ENCODE measurements at places on chromosomes 3 and 15.

DNA sequence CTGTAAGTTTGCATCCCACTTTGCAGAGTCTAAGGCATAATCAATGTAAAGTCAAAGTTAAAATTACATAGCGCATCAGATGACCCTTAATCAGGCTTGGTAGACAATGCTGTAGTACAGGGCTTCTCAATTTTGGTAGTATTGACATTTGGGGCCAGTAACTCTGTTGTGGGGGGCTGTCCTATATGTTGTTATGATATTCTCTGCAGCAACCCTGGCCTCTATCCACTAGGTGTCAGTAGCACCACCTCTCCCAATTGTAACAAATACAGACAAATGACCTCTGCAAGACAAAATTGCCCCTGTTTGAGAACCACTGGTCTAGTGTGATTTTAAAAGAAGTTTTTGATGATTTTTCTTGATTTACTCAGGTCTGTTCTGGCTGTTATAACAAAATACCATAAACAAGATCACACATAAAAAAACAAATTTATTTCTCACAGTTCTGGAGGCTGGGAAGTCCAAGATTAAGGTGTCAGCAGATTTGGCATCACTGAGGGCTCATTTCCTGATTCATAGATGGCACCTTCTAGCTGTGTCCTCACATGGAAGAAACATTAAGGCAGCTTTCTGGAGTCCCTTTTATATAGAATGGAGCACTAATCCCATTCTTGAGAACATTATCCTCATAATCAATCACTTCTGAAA, 37.6 kb upstream of the SLC9A9 start:
- DNase-seq: peak; percentile 48

- no peak for DNase-seq
These were observed 27.8 kb downstream of the MEGF11 start for GRCh38 chr15:66225656-66226274.

- DNase-seq: no peak
These were observed 614.8 kb upstream of the ZNF717 start for GRCh38 chr3:76400141-76400540.

GRCh38 chr15:34941831-34942230, 27.7 kb downstream of the AQR start:
- no peak for DNase-seq

DNA sequence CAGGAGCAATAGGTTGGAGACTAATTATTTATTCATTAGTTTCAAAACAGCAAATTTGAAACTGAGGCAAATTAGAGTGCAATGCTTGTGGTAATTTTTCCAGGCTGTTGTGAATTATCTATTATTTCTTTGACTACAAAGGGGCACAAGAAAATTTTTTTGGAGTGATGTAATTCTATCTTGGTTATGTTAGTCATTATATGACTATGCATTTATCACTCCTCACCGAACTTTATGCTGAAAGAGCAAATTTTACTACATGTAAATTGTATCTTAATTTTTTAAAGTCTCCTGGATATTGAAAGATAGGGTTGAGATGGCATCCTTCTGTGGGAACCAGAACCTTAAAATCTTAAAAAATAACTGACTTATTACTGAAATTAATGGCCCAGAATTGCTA, 320.0 kb upstream of the ROBO1 start:
- DNase-seq: no peak

DNA sequence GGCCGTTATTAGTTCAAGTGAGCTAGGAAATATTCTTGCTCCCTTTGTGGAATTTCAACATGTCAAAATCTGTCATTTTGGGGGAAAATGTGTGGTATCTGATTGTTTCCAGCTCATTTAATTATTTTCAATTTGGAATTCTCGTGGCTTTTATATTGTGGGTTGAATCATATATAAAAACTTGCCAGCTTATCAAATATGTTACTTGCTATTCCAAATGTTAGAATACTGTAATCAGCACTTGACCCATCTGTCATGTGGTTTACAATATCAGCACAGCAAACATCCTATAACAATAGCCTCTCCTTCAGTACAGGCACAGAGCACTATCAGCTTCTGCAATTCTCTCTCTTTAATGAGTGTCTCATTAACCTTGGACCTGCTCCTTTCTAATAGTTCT, 130.2 kb upstream of the FEZF2 start:
- peak; percentile 27 for DNase-seq

DNA sequence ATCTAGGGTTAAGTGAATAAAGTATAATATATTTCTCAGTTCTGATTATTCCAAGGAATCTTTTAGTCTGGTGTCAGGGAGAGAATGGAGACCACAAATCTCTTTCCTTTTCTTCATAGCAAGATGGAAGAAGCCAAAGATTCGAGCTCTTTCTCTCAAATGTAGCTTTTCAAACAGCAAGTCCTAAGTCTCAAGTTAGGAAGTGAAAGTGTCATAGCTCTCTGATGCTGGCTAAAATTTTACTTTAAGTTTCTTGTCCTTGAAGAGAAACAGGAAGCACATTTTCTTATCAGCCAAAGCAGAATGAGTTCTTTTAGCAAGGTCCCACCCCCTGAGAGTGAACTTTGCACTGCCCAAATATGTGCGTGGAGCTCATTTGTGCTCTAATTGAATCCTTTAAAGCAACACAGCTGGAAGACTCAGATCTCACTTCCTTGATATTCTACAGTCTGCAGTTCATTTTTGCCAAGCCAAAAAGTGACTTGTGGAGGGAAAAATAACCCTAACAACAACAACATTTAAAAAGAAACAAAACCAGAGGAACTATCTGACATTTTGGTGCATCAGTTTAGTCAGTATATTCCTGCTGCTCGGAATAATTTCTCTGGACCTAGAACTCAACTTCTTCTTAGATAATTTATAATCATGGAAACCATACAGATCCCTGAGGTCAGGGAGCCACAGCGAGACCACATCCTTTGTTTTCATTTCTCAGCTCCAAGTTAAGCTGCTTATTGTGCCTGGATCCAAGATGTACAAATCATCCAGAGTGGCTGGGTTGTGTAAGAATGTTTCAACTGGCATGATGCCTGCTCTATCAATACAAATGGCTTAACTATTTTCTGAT, 238.7 kb upstream of the P2RY1 start:
- DNase-seq: no peak

GRCh38 chr3:52388933-52389332, 56.0 kb downstream of the SEMA3G start:
- no peak for DNase-seq

- DNase-seq: no peak
These were observed 53.9 kb downstream of the CRTC3 start for GRCh38 chr15:90583471-90584252.
